Heart left ventricle (tissue), 16 donors: ENCODE measurements at places on chromosomes 16 and 17. TPM values are rescaled to one million over a fixed set of nuclear protein-coding genes. Genes with fewer than 3 reads are reported as not detected.

GRCh38 chr16:12078405-12079280 lies 102.1 kb downstream of the SNX29 start:
- H3K36me3 ChIP-seq = peaks cover 5% of the 10 kb centered on the region
- H3K4me1 ChIP-seq = no peaks in the 10 kb centered on the region
- H3K27ac ChIP-seq = no peak overlapping the region
- H3K4me3 ChIP-seq = no peak overlapping the region
- peak; percentile 7 for DNase-seq
- H3K27me3 ChIP-seq = no peaks in the 10 kb centered on the region

DNA sequence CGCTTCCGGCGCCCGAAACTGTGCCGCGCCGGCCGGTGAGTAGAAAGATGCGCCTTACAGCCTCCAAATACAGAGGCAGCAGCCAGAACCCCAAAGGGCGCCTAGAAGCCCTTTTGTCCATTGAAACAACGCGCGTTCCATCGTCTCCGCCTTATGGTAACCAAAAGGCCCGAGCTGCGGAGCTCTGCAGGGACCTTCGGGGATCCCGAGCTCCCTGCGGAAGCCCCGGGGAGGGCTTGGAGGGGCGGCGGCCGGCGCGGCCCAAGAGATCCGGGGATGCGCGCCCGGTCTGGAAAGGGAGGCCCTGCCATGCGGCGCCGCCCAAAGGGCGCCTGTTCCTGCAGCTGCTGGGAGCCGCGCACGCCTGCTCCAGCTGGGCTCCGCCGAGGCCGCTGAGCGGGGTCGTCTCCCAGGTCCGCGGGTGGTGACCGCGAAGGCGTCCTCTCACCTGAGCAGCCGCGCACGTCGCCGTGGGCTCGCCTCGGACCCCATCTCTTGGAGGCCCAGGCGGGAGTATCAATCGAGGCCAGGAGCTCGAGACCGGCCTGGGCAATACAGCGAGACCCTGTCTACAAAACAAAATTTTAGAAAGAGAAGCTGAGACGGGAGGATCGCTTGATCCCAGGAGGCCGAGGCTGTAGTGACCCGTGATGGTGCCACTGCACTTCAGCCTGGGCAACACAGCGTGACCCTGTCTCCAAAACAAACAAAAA lies 742 bp upstream of the FBXO31 start:
- peaks cover 56% of the 10 kb centered on the region for H3K4me1 ChIP-seq
- H3K36me3 ChIP-seq = no peaks in the 10 kb centered on the region
- peak overlapping the region; percentile 93 for H3K27ac ChIP-seq
- H3K27me3 ChIP-seq = no peaks in the 10 kb centered on the region
- peak; percentile 85 for DNase-seq
- peak overlapping the region; percentile 72 for H3K4me3 ChIP-seq

DNA sequence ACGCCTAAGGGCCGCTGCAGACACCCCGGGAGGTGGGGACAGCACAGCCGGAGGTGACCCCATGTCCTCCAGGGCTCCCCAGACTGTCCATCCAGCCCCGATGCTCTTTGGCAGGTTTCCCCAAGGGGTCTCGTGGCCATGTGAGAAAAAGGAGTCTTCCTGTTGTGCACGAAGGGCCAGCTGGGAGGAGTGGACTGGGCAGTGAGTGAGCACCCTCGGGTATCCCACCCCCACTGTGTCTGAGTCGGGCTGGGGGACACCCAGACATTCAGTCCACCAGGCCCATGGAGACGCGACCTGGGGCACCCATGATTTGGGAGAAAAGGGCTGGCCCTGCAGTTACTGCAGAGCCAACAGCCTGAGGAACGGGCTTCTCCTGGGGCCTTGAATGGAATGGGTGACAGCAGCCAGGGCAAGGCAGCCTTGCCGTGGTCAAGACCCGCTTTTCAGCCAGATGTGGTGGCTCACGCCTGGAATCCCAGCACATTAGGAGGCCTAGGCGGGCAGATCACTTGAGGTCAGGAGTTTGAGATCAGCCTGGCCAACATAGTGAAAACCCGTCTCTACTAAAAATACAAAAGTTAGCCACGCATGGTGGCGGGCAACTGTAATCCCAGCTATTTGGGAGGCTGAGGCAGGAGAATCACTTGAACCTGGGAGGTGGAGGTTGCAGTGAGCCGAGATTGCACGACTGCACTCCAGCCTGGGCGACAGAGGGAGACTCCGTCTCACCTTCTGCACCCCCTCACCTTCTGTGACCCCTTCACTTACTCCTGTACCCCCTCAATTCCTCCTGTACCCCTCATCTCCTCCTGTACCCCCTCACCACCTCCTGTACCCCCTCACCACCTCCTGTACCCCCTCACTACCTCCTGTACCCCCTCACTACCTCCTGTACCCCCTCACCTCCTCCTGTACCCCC lies 24.1 kb upstream of the CAPN15 start:
- H3K27me3 ChIP-seq = no peaks in the 10 kb centered on the region
- no peak overlapping the region for H3K4me3 ChIP-seq
- H3K27ac ChIP-seq = peak overlapping the region; percentile 39
- DNase-seq = no peak
- H3K36me3 ChIP-seq = peaks cover 21% of the 10 kb centered on the region

DNA sequence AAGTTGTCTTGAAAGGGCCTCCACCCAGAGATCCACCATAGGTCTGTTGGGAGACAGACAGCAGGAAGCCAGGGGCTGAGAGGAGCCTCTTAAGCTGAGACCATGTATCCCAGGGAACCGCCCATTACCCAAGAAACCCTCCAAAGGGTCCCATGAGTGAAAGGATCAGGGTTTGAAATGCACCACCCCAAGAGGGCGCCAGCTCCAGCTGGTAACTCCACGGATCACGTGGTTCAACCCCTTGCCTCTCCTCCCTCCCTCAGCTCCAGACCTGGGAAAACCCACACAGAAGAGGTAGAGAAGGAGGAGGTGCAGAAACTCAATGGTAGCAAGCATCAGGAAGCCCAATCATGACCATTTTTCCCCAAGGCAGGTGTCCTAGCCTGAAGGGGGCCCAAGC lies 148.7 kb downstream of the AIPL1 start:
- no peak overlapping the region for H3K27ac ChIP-seq
- no peak overlapping the region for H3K4me3 ChIP-seq
- no peaks in the 10 kb centered on the region for H3K27me3 ChIP-seq
- DNase-seq = no peak
- no peaks in the 10 kb centered on the region for H3K36me3 ChIP-seq
- H3K4me1 ChIP-seq = no peaks in the 10 kb centered on the region

- no peak overlapping the region for H3K4me3 ChIP-seq
- no peaks in the 10 kb centered on the region for H3K36me3 ChIP-seq
- DNase-seq = no peak
- H3K4me1 ChIP-seq = no peaks in the 10 kb centered on the region
- H3K27ac ChIP-seq = no peak overlapping the region
- H3K27me3 ChIP-seq = no peaks in the 10 kb centered on the region
Observed at GRCh38 chr17:67773246-67773645, 52.1 kb upstream of the BPTF start.

GRCh38 chr16:74192281-74192797 lies 104.3 kb upstream of the PSMD7 start:
- H3K27me3 ChIP-seq = no peaks in the 10 kb centered on the region
- DNase-seq = no peak

GRCh38 chr17:51238255-51238887 lies 21.5 kb downstream of the MBTD1 start:
- no peak overlapping the region for H3K4me3 ChIP-seq
- H3K27ac ChIP-seq = no peak overlapping the region
- no peak for DNase-seq
- no peaks in the 10 kb centered on the region for H3K4me1 ChIP-seq

C17orf50 gene
- not detected for total RNA-seq
